ENCODE measurements at places on chromosomes 2 and 18.

DNA sequence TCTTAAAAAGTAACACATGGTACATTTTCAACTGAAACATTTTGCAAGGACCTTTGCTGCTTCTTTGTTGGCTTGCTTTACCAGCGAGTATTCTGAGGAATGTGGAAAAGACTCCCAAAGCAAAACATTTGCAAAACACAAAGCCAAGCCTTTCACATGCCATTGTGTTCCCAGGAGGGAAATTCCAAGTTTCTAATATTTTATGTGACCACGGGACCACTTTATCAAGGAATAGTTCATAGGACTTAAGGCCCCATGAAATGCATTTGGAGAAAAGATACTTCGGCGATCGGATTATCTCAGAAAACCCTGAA, 26.2 kb downstream of the CYP27C1 start:
- no peaks in the 10 kb centered on the region for H3K36me3 ChIP-seq
- no peak overlapping the region for H3K27ac ChIP-seq
- DNase-seq = no peak
- no peaks in the 10 kb centered on the region for H3K27me3 ChIP-seq
- no peak overlapping the region for H3K4me3 ChIP-seq

- no peak for DNase-seq
- no peaks in the 10 kb centered on the region for H3K36me3 ChIP-seq
- peaks cover 7% of the 10 kb centered on the region for H3K27me3 ChIP-seq
Observed at GRCh38 chr2:29225814-29226213, 110.6 kb downstream of the CLIP4 start.

GRCh38 chr2:207513551-207514257, 16.1 kb upstream of the CREB1 start:
- peaks cover 39% of the 10 kb centered on the region for H3K4me1 ChIP-seq
- peak overlapping the region; percentile 77 for H3K27ac ChIP-seq
- no peaks in the 10 kb centered on the region for H3K36me3 ChIP-seq
- no peak overlapping the region for H3K4me3 ChIP-seq

GRCh38 chr2:73993778-73994177, 9.1 kb downstream of the TET3 start:
- H3K27me3 ChIP-seq = no peaks in the 10 kb centered on the region
- H3K4me1 ChIP-seq = peaks cover 80% of the 10 kb centered on the region
- peak overlapping the region; percentile 38 for H3K27ac ChIP-seq
- H3K4me3 ChIP-seq = no peak overlapping the region

GRCh38 chr2:101704046-101704466, 6.5 kb downstream of the MAP4K4 start:
- H3K27ac ChIP-seq = peak overlapping the region; percentile 95
- peak overlapping the region; percentile 62 for H3K4me3 ChIP-seq
- H3K27me3 ChIP-seq = no peaks in the 10 kb centered on the region
- peaks cover 77% of the 10 kb centered on the region for H3K4me1 ChIP-seq
- peak; percentile 66 for DNase-seq

- no peak overlapping the region for H3K27ac ChIP-seq
- no peak overlapping the region for H3K4me3 ChIP-seq
- no peak for DNase-seq
Observed at GRCh38 chr2:12694990-12695774, 21.6 kb upstream of the TRIB2 start.

DNA sequence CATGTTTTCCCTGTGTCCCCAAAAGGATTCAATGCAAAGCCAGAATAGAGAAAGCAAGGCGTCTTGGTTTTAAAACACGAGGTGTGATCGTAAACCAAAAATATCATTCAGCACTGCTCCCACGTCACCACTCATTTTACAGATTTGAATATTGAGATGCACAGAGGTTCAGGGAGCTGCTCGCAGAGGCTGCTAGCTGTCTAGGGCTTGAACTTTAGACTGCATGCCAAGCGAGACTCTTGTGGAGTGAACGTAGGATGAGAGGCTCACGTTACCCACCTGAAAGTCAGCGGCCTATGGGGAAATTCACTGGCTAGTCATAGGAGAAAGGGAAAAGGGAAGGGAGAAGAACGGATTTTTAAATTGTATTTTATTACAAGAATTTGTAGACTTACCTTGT, 130.1 kb downstream of the MBP start:
- H3K27ac ChIP-seq = no peak overlapping the region
- DNase-seq = no peak
- H3K27me3 ChIP-seq = no peaks in the 10 kb centered on the region
- H3K4me1 ChIP-seq = peaks cover 27% of the 10 kb centered on the region
